ENCODE measurements at places on chromosomes 4 and X.

DNA sequence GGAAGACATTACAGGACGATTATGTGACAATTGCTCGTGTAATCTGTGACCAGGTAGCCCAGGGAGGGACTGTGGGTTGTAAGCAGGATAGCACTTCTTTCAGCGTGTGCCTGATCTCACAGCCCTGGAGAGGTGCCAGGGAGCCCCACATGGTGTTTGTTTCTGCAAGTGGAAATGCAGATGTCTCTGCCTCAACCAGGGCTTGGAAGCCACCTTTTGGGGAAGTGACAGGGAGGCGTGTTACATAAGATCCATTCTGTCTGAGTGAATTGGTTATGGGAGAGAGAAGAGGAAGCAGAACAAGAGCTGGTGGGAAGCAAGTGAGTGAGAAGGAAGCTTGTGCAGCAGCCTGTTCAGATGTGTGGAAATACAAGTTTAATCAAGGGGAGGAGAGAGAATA lies 104.5 kb upstream of the GATB start:
- DNase-seq, result no peak

GRCh38 chrX:45485719-45486118 lies 285.0 kb upstream of the DIPK2B start:
- DNase-seq, result no peak

- DNase-seq, result no peak
Measured at GRCh38 chr4:73709451-73710033, 30.8 kb upstream of the CXCL8 start.

GRCh38 chr4:43990963-43991362 lies 457.6 kb downstream of the KCTD8 start:
- DNase-seq, result no peak

DNA sequence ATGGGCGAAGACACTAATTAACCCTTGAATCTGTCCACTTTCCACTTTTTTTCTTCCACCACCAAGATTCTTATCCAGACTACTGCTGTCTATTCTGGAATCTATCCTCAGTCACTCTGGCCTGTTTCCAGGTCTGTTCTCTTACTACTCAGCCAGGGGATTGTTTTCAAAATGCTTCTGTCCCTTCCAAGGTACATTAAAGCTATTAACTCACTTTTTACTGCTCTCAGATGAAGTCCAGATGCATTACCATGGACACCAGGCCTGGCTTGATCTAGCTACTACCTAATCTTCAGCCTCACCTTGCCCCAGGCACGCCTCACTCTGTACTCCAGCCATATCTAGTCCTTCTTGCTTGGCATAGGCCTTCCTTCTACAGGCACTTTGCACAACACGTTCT lies 66.4 kb downstream of the GALNT7 start:
- no peak for DNase-seq

DNA sequence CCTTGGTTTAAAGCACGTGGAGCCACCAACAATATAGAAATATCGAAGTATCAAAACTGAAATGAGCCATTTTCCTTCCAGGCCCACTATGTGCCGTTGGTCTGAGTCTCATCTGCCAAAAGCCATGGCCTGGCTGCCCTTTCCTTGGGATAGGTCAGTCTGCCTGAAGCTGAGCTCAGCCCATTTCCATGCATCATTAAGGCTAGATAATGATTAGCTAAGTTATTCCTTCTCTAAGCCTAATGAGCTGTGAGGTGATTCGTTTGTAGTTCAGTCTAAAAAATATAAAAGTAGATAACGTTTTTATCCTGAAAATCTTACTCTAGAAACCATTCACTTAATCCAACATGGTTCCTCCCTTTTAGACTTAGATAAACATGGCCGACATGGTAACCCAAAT lies 936.2 kb upstream of the LCORL start:
- DNase-seq, result no peak

- no peak for DNase-seq
Measured at GRCh38 chrX:69362856-69363255, 141.3 kb upstream of the NALF2 start.

DNA sequence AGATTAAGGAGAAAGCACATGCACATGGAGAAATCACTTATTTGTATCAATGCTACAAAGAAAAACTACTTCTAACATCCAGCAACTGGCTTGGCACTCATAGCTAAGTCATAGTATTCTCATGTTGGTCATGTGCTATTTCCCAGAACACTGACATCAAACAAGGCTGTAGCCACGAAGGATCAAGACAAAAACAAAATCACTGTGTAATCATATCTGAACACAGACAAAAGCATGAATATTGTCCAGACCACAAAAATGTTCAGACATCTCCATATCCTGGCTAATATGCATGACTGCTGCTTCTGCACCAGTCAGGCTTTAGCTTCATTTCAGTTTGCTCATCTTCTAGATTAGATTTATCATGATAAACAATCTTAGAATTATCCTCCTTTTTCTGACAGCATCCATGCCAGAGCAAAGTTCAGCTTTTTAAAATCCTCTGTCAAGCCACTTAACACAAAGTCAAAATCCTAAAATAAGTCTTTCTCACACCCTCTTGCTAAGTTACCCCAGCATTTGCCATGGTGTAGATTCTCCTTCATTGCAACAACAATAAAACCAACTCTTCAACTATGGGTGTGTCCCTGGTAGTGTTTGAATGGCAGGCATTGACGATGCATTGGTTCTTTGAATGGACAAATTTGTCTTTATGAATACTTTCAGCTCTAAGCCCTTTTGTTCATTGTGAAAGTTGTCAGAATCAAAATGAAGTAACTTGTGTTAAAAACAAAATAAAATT lies 39.1 kb upstream of the NPFFR2 start:
- DNase-seq, result no peak

DNA sequence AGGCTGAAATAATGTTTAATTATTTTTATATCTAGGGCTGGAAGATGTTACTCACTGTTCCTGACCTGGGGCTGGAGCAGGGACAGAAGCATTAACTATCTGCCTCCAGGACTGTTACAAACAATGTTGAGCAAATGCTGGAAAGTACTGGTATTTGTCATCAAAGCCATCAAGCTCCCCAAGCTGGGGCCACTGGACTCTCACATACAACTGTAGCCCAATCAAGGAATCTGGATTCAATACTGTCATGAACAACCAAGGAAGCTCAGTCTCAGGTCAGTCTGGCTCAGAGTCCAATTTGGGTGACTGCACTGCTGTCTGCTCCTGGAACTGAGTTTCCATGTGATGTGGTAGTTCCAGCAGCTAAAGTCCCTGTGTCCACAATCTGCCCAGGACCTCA lies 50.4 kb downstream of the APOO start:
- DNase-seq, result no peak

- no peak for DNase-seq
Measured at GRCh38 chr4:95516528-95517017, 32.2 kb downstream of the UNC5C start.

GRCh38 chr4:55903577-55903976 lies 45.2 kb upstream of the CEP135 start:
- no peak for DNase-seq

DNA sequence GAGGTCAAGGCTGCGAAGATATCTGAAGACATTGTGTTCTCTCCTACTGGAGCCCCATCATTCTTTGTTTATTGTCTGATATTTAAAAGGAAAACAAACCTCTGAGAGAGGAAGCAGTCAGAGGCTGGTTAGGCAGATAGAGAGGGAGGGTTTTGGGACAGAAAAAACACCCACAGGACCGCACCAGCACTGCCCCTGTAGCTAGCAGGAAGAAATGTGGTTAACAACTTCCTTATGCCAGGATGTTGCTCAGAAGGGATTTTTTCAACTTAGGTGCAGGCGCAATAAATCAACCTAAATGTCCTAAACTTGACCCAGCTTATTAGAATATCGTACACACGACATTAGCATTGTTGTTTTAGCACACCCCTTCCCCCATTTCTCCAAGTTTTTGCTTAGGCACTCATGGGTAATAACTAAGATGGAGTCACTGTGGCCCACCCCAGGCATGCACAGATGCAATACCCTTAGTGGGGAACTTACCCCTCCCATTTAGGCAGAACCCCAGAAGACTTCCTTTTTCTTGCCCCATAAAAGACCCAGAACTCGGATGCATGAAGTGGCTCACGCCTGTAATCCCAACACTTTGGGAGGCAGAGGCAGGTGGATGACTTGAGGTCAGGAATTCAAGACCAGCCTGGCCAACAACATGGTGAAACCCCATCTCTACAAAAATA lies 2.8 kb upstream of the ZNF718 start:
- no peak for DNase-seq

DNA sequence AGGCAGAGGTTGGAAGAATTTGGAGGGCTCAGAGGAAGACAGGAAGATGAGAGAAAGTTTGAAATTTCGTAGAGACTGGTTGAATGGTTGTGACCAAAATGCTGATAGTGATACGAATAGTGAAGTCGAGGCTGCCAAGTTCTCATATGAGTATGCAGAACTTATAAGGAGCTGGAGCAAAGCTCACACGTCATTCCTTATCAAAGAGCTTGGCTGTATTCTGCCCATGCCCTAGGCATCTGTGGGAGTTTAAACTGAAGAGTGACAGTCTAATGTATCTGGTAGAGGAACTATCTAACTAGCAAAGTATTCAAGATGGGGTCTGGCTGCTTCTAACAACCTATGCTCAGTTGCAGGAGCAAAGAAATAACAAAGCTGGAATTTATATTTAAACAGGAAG lies 102.1 kb downstream of the PCDH18 start:
- DNase-seq, result no peak

DNA sequence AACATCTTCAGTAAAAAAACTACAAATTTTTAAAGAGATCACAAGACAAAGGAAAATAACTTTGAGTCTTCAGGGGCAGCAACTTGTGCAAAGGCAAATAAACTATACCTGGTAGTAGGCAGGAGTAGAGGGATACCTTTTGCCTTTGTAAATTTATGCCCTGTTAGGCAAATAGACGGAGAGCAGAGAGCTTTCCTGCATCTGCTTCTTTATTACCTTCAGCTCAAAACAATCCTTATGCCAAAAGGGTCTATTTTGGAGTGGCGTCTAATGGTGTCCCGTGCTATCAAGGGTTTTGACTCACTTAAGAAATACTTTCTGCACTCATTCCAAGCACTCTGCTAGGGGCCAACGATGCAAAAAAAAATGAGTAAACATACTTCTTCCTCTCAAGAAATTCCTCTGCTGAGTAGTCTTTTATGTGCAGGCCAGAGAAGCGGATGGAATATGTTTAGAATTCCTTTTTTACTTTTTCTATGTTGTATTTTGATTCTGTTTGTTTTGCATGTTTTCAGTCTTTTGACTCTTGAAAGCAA lies 131.9 kb downstream of the ANXA5 start:
- DNase-seq, result no peak

DNA sequence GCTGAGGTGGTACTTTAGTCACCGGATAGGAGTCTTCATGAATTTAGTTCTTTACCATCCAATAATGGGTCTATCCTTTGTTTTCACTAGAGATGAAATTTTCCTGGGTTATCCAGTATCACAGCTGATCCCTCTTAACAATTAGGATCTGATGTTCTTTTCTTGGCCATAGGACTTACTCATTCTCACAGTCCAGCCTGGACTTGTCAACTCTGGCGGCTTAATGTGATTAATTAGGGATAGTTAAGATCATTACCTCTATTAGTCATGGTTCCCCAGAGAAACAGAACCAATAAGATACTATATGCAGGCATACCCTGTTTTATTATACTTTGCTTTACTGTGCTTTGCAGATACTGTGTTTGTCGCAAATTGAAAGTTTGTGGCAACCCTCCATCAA lies 272.7 kb upstream of the FAT4 start:
- DNase-seq, result no peak

DNA sequence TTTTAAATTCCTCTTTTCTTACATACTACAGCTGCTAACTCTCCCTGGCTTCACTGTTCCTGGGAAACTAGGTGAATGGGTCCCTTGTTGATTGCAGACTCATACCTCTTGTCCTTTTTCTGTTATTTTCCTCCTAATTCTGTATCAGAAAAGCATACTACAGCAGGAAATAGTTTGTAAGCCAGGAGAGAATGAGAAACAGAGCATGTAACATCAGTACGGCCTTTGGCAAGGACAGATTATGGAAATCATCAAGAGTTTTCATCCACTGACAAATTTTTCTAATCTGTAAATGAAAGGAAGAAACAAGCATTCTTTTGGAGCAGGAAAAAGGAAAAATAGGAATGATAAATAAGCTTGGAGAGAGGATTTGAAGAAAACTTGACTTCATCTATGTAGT lies 239.2 kb downstream of the ANTXR2 start:
- no peak for DNase-seq

DNA sequence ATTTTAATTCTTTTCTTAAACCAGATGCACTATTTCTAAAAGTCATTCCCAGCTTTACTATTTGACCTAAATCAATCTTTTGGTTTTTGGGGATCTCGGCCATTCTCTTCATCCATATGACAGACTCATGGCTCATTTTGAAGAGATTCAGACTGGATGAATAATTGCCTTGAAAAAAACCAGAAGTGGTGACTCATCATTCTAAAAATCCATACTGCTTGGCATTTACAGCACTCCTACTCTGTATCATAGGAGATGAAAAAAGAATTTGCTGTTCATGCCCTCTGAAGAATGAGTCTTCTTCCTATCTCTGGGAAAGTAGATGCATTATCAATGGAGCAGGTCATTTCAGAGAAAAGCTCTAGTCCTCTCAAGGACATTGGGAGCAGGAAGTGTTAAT lies 220.5 kb upstream of the RPS6KA3 start:
- no peak for DNase-seq

DNA sequence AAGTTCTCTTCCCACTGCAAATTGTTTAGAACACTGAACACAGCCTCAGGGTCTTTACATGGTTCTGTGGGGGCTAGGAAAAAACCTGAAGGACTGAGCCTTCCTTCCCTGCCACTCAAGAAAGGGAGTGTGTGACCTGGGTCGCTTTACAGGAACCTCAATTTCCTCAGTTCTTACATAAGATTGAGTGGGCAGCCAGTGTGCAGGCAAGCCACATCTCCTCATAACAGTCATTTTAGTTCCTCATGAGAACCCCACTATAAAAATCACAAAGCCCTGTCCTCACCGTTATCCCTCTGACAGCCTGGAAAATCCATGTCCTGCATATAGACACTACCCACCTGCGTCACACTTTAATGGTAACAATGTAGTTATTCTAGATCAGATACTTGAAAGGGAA lies 2.1 kb upstream of the ETDC start:
- no peak for DNase-seq

GRCh38 chrX:9378980-9379696 lies 85.7 kb upstream of the TBL1X start:
- DNase-seq, result no peak

- no peak for DNase-seq
Measured at GRCh38 chr4:152535360-152535902, 461 bp downstream of the FBXW7 start.

DNA sequence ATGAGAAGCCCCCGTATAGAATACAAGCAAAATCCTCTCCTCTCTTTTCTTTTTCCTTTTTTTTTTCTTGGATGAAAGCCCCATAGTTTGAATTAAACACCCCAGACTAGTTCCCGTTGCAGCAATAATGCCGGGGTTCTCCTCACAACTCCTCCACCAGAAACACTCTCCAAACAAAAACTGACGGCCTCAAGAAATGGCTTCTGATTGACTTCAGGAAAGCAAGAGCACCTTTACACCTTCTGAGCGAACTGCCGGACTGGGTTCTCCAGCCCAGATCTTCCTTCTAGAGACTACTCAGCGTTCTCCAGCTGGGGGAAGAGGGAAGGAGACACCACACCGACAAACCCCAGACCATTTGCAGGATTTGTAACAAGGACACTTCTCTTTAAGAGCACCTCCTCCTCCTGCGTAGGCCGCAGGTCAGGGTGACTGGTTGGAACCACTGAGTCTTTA lies 4.0 kb downstream of the HAND2 start:
- DNase-seq, result no peak

GRCh38 chr4:123804196-123804721 lies 407.7 kb downstream of the SPRY1 start:
- DNase-seq, result no peak
